GM12892 (cell line): ENCODE measurements at places on chromosomes 4 and X.

DNA sequence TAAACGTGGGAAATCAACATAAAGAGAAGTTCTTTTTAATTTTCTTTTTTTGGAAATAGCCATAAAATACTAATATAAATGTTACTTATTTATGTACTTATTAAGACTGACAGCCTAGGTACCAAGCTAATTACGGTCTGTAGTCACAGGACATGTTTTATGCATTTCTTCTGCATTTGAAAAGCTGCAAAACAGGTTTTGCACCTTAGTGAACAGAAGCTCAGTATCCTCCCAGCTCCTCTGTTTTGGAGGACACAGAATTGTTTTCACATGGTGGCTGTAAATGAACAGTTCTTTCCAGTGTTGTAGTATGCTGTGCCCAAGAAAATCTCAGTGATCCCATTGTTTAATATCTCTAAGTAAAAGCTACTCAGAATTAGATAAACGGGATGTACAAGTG lies 1788.0 kb upstream of the TENM3 start:
- no peak for DNase-seq

GRCh38 chr4:180751009-180751408 lies 1492.2 kb upstream of the TENM3 start:
- no peak for DNase-seq

DNA sequence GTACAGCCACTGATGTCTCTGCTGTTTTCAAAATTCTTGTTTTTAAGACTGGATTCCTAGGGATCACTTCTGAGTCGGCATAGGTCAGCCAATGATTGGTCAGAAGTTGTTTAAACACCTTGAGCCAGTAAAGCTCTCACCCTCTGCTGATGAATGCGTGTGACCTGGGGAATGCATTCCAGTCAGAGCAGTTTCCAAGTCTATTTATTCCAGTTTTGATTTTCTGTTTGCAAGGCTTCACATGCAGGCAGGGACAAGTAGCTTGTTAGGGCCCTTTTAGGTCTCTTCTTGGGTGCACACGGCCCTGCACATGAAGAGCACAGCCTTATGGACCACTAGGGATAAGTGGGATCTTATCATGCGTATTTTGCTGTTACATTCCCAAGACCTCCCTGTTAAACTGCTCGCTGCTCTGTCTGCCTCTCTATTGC lies 47.0 kb downstream of the KLHL15 start:
- no peak for DNase-seq

DNA sequence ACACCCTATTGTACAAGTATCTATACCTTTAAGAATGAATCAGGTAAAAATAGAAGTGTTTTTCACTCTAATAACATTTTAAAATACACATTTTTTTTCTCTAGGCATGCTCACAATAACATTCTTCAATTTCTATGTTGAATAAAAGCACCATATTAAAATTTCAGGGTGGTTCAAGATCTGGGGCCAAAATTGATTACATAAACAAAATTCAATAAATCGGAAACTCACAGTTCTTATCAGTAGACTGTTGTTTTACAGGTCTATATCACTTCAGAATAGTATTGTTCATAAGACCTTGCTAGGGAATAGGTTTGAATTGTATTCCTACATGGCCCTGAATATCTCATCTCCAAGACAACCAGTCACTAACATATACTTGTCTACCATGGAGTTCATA lies 634.0 kb downstream of the SPOCK3 start:
- DNase-seq: no peak

- DNase-seq: no peak
Observed at GRCh38 chrX:49829016-49829415, at the start of gene PAGE4. PAGE4 (plus strand) TSS chrX:49829303; CDS start chrX:49830429, 1,126 bp downstream.

- no peak for DNase-seq
Observed at GRCh38 chr4:129371065-129371464, 275.1 kb downstream of the C4orf33 start.

DNA sequence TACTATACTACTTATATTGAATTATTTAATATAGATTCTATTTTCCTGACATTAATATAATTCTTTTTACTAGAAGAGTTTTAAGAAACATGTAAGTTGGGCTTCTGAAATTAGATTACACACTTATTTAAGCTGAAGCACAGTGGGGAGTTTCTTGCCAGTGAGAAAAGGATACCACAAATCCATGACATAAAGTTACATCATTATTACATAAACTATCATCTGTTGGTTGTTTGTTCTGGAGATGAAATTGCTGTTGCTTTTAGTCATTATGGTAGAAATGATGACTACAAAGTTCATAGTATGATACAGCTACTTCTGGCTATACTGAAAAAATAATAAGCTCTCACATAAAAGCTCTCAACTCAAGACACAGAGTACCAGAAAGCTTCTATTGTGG lies 880.4 kb downstream of the PCDH18 start:
- DNase-seq: no peak

DNA sequence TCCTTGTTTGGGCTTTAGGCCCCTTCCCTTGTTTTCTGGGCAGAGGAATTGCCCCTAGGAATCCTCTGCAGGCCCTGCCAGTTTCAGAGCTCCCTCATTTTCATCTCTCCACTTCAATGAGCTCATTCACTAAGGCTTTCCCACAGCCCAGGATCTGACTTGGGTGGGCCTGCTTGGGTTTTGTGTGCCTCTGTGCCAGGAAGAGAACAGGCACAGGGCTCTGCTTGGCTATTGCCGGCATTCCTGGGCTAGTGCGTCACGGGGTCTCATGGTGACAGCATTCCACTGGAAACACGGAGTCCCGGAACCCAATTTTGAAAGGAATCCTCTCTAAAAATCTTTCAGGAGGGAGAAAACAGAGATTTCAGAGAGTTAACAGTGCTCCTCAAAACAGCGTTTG lies 150.5 kb downstream of the VCX3A start:
- DNase-seq: no peak

GRCh38 chr4:111775556-111776297 lies 369.5 kb upstream of the FAM241A start:
- no peak for DNase-seq

- no peak for DNase-seq
Observed at GRCh38 chr4:90950385-90950841, 823.2 kb downstream of the CCSER1 start.

GRCh38 chrX:148530464-148531077 lies 30.2 kb downstream of the AFF2 start:
- DNase-seq: no peak

- DNase-seq: no peak
Observed at GRCh38 chr4:8600686-8601085, 8.1 kb downstream of the CPZ start.

DNA sequence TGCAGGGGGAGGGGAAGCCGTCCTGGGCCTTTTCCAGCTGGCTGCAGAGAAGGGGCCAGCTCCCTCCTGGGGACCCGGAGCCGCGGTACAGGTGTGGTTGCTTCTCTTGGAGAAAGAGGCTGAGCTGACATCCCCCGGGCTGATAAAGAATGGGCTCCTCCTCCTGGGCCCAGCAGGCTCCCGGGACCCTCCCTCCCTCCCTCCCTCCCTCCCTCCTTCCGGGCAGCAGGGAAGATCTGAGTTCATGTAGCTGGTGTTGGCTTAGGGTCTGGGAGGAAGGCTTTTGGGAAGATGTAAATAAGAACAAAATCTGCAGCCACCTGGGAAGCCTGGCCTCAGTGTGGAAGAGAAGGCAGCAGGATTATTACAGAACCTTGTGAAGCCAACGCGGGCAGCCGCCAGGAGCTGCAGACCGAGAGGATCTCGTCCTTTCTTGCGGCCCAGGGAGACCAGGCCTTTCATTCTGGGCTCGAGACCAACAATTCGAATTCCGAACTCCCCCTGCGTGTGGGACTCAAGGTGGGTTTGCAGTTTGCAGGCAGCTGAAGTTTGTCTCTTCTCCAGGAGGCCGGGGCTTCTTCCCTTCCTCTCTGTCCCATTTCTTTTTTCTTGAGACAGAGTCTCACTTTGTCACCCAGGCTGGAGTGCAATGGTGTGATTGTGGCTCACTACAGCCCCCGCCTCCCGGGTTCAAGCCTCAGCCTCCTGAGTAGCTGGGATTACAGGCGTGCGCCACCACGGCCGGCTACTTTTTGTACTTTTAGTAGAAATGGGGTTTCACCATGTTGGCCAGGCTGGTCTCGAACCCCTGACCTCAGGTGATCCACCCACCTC lies at the start of gene PLCXD1:
PLCXD1 (plus strand) TSS at position 216 of the 834 bp plus-strand sequence. CDS start 2,807 bp downstream, outside the sequence.
- peak; percentile 44 for DNase-seq

DNA sequence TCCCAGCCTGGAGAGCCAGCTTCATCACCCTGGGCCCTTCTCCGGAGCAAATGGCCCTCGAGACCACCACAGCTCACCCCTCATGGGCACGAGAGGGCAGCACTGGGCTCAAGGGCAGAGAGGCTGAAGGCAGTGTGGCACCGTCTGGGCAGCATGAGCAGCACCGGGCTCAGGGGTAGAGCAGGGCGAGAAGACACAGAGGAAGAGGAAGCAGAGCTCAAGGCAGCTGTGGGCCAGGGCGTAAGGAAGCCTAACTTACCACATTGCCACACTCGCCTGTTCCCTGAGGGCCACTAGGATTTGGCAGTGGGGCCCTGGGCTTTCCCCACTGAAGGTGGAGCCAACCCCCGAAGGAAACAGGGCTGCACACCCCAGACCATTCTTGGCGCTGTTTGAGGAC lies 15.5 kb downstream of the ZNF185 start:
- DNase-seq: no peak

GRCh38 chr4:102008711-102009110 lies 218.2 kb downstream of the BANK1 start:
- DNase-seq: no peak

DNA sequence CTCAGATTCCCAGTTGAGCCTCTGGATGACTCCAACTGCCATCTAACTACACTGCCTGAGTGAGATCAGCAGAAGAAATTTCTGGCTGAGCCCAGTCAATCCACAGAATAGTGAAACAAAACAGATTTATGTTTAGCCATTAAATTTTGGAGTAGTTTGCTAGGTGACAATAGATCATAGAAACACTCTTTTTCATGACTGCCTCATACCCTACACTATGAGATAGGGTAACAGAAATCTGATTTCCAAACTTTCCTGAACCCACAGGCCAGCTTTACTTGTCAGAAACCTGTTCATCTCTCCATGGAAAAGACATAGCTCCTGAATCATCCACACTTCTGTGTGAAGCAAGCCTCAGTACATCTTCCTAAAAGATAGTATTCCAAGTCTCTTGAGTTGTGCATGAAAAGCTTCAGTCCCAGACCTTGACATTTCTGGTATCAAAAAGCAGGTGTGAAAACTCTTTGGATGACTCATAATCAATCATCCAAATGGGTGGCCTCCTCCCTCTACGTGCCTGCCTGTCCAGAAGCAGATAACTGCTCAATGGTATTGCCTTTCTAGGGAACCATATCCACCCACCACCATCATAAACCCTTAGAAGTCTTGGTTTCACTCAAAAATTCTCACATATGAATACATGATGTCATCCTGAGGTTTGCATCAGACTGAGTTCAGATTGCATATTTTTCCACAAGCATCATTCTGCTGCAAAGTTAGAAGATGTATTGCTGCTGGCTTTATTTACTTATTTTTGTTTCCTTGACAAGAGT lies 47.5 kb upstream of the RAP2C start:
- no peak for DNase-seq

GRCh38 chr4:154491341-154492271 lies at the start of gene DCHS2:
DCHS2 (minus strand) TSS chr4:154491799; CDS start chr4:154491355, 444 bp downstream.
- peak; percentile 19 for DNase-seq

- DNase-seq: no peak
Observed at GRCh38 chr4:25759101-25759500, 103.5 kb downstream of the SLC34A2 start.

- no peak for DNase-seq
Observed at GRCh38 chr4:127364911-127365310, 267.8 kb upstream of the INTU start.

GRCh38 chr4:54741202-54741601 lies 83.4 kb downstream of the KIT start:
- no peak for DNase-seq

DNA sequence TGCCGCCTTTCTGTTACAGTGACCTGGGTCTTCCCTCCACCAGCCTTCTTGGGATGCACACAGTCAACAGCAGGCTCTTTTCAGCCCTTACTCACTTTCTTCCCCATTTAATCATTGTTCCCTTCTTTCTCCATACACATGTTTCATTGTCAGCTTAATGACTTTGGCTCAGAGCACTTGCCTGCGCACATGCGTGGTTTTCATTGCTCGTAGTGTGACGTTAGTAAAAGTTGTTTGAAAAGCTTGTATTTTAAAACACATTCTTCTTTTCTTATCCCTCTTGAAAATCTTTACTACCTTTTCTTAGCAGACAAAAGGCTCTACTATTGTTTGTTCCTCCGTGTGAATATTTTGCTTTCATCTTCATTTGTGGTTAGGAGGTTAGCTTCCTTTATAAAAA lies 19.7 kb upstream of the SCOC start:
- DNase-seq: no peak

DNA sequence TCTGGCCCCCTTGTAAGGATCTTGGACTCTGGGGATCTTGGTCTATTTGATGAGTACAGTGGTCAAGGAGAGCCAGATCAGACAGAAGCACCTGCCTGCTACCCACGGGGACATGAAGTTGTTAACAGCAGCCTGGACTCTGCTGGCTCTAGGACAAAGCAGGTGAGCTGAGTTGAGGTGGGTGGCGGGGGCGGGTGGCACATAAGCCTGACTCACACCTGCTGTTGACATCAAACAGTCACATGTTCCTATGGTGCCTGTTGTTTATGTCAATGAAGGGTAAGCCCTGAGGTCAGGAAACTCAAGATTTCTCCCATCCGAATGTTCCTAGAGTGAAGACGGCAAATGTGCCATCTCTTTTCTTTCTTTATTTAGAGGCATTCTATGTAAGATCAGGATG lies 50.1 kb upstream of the CLNK start:
- no peak for DNase-seq

- no peak for DNase-seq
Observed at GRCh38 chr4:102345795-102346100, 466 bp upstream of the SLC39A8 start.

DNA sequence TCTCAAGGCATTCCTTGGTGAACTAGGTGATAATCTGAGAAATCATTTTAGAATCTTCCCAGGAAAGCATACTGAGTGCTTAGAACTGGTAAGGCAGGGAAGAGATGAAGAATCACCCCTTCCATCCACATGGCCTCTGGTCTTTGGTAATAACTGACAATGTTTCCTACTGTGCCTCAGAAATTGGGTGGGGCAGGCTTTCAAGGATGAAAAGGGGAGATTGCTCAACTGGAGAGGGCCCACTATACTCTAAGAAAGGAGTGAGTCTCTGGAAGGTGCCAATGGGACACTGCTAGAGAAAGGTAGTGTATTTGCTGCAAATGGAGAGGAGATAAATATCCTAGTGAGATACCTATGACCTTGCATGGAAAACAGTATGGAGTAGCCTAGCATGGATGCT lies 135.0 kb upstream of the SCML1 start:
- no peak for DNase-seq

DNA sequence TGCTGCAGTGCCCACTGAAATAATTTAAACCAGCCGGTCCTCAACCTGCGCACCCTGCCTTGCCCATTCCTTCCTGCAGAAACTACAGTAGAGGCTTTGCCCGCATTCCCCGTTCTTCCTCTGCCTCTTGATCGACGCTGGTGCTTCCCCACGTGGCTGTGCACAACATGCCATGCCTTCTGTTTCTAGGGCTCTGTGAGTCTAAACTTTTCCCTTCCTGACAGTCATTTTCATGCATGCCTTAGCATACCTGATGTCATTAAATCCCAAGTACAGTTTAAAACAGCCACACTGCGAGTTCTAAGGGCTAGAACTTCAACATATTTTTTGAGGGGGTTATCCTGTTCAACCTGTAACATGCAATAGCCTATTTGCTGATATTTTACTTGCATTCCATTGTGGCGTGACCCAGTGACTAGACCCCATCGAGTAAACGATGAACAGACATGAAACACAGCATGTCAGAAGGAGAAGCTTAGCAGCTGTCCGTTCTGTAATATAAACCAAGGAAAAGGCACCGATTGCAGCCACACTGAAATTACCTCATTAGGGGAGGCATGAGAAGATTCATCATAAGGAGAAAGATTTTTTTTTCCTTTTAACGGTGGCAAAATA lies 232.5 kb downstream of the ARHGAP10 start:
- no peak for DNase-seq
